ENCODE measurements at places on chromosomes 6 and 20.

DNA sequence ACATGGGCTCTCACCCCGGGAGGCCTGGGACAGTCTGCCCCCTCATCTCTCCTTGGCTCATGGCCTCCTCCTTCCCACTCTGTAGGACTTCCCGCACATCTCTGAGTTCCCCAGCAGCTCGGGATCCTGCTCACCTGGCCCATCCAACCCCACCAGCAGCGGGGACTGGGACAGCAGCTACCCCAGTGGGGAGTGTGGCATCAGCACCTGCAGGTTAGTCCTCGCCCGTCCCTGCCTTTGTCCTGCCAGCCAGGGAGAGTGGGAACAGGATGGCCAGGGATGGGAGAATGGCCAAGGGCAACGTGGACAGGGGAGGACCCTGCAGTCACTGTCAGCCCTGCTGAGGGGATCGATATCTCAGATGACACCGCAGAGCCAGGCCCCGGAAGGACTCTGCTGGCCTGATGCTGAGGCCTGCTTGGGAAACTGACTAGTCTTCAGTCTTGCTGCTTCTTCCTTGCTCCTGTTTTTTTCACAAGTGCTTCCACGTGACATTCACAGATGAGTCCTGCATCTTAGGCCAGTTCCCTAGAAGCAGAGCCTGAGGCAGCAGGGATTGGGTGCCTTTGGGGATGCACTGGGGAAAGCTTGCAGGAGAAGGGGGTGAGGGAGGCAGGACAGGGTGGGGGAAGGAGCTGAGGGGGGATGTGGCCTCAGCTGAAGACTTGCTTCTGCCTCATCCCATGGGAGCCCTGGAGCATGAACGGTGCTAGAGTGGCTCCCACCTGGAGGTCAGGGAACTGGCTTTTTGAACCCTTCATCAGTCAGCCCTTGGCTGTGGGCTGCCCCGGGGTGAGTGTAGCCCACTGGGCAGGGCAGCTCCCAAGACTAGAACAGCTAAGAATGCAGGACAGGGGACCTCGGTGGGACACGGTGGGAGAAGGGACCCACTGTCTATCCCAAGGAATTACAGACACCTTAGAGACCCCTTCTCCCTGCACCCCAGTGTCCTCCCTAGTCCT, 120.1 kb downstream of the JPH2 start:
- DNase-seq = no peak

- no peak for DNase-seq
Observed at GRCh38 chr6:119234457-119234856, 115.1 kb downstream of the MAN1A1 start.

GRCh38 chr6:53568776-53569616, 24.1 kb upstream of the GCLC start:
- DNase-seq = no peak

DNA sequence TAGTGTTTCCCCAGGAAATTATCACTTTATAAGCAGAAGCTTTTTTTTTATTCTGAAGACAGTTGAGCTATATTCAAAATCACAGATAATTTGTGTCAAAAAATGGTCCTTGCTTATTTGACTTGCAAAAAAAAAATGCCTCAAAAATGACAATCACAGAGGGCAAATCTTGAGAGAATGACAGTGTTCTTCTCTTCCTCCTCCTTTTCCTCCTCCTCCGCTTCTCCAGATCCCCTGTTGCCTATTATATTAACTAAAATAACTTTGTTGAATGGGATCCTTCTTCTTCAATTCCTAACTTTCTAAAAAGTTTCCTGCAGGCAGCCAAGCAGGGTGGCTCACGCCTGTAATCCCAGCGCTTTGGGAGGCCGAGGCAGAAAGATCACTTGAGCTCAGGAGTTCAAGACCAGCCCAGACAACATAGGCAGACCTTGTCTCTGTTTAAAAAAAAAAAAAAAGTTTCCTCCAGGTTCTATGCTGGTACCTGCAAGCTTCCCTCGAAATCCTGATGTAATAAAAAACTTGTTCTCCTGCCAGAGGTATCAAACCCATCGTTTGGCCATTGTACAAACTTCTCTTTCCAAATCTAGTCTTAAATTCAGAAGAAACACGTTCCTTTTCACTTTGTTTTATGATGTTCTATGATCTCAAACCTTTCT, 128.6 kb downstream of the IPCEF1 start:
- DNase-seq = no peak

DNA sequence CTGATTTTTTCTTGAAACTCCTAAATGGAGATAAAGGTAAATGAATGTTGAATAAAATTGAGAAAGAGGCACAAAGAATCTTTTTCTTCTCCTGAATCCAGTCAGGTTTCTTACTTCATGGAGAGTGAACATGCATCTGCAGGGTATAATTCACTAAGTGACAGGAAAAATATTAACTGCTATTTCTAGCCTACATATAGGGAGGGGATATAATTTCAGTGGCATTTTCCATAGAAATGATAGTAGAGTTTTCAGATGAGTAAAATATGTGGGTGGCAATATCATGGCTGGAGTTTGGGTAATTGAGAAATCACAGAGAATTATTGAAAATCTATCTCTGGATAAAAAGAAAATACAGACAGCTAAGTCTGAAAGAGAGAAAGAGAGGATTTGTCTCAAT, 1227.0 kb upstream of the GJE1 start:
- DNase-seq = no peak

DNA sequence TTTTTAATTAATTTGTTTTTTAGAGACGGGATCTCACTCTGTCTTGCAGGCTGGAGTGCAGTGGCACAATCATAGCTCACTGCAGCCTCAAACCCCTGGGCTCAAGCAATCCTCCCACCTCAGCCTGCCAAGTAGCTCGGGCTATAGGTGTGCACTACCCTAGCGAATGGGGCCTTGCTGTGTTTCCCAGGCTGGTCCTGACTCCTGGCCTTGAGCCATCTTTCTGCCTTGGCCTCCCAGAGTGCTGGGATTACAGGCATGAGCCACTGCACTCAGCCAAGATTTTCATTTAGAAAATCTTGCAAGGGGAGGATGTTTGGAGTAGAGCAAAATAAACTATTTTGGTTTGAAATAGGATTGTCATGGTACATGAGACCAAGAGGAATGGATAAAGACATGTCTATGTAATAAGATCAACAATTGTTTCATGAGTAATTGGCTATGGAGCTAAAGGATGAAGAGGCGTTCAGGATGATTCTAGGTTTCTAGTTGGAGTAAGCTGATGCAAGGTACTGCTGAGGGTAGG, 237.8 kb downstream of the UST start:
- no peak for DNase-seq

- DNase-seq = no peak
Observed at GRCh38 chr6:43916924-43917877, 147.2 kb downstream of the VEGFA start.

DNA sequence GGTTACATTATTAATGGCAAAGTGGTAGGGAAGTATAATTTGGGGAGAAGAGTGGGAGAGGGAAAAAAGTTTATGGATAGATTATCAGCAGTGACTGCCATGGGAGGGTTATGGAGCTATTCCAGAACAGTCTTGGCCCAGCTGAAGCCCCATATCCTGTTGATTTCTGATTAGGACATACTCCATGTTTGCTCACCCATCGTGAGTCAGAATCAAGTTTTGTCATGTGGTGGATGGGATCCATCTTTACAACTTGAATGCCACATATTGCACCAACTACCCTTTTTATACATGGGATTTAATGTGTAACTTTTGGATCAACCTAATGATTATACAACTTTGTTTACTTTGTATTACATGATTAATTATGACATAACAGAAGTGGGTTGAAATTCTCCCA, 217.0 kb downstream of the HAO1 start:
- no peak for DNase-seq

DNA sequence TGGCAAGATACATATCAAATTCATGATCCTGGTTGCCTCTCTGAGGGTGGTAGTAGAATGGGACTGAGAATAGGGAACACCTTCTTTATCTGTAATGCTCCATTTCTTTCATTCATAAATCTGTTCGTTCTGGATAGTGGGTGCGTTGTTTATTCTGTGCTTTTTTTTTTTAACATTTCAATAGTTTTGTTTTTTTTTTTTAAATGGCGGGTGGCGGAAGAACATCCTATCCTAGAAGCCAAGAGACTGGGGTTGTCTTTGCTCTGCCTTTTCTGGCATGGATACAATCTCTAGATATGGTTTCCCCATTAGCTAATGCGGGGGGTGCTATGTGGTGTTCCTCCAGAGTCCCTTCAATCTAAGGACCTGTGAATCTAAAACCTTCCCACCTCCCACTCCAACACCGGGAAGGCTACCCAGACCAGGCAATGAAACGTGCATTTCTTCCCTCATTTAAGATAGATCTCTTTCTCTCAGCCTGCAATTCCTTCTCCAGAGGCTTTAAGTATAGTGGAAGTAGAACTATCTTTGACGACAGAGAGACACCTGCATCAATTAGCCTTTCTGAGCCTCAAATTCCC, 883 bp upstream of the CCDC28A start:
- no peak for DNase-seq

GRCh38 chr6:112330071-112330878, 16.9 kb upstream of the RFPL4B start:
- DNase-seq = no peak

- DNase-seq = no peak
Observed at GRCh38 chr20:1697592-1697991, 40.0 kb upstream of the SIRPG start.

All from D721Med (cell line).